ENCODE measurements at places on chromosomes 16 and 17.

DNA sequence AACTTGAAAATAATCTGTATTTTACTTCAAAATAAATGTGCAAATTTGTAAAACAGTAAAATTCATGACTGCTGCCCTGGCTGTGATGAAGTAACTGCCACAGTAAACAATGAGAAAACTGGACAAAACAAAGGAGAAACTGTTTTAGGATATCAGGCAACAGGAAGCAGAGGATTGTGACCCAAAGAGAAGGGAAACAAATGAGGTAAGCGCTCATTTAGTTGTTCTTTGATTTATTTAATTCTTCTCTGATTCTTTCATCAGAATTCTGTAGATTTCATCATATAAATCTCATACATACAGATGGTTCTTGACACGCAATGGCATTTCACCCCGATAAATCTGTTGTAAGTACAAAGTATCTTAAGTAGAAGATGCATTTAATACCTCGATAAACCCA is 198.1 kb upstream of the AXIN2 start:
- no peak for DNase-seq

- no peak for DNase-seq
These were observed 5.1 kb downstream of the NUDT16L1 start for GRCh38 chr16:4698321-4699045.

- no peak for DNase-seq
These were observed 1062.7 kb upstream of the EEF2KMT start for GRCh38 chr16:6160303-6160702.

DNA sequence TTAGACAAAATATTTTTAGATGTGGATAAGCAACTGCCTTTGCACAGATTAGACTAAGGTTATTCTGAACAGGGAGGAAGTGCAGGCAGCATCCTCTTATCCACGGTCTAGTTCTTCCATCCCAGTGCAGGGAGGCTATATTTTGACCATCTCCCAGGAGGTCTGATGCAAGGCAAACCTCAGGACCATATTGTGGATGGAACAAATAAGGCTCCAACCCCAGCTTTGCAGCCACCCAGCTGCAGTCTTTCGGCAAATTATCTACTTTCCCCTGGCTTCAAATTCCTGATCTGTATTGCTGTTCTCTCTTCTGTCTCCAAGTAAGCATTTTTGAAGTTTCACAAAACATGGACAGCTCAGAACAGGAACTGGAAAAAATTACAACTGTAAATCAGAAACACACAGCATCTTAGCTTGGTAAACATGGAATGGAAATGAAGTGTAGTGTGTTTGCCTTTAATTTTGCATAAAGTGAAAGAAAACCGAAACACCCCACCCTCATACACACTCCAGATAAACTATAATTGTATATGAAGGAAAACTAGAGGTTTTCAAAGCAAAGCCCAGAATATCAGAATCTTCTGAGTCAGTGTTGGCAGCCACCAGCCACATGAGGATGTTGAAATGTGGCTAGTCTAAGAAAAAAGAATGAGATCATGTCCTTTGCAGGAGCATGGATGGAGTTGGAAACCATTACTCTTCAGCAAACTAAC is 33.5 kb upstream of the MON1B start:
- DNase-seq, result no peak

DNA sequence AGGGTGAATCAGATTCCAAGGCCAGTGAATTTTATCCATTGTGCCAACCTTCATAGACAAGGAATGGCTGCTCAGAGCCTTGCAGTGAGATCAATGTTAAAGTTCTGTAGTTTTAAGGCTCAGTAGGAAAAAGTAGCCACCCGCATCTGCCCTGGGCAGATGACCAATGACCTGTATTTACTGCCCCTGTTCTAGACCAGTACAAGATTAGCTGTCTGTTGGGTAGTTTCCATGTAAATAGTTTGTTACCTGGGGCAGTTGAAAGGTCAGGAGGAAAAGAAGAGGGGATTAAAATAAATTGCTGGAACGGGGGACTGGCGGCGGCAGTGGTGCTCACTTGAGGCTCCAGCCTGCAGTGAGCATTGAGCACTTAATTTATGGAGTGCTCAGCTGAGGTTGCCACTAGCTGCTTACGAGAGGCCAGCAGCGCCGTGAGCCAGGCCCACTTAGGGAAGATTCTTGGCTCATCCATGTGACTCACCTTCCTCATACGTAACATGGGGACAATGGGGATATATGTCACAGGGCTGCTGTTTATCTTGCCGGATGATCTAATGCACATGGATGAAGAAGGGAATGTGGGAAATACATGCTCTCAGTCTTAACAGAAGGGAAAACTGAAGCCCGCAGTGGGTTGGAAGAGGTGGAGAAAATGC is 10.7 kb upstream of the NOS2 start:
- DNase-seq, result peak; percentile 4

GRCh38 chr17:75011401-75012095 is 922 bp upstream of the MRPL58 start:
- peak; percentile 55 for DNase-seq

DNA sequence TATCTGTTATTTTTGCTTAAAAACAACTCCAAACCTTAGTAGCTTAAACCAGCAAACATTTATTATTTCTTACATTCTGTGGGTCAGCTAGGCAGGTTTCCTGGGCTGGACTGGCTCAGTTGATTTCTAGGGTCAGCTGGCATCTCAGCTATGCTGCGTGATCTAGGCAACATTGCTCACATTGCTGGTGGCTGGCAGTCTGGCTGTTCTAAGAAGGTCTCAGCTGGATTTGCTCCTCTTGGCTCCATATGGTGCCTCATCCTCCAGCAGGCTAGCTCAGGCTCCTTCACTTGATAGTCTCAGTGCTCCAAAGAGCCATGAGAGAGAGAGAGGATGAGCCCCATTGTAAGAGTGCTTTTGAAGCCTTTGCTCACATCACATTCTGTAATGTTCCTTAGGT is 470.6 kb upstream of the CDH5 start:
- DNase-seq, result no peak
